GM23248 (cell line): ENCODE measurements at places on chromosomes 1 and 21. TPM values are rescaled to one million over a fixed set of nuclear protein-coding genes. Genes with fewer than 3 reads are reported as not detected.

DNA sequence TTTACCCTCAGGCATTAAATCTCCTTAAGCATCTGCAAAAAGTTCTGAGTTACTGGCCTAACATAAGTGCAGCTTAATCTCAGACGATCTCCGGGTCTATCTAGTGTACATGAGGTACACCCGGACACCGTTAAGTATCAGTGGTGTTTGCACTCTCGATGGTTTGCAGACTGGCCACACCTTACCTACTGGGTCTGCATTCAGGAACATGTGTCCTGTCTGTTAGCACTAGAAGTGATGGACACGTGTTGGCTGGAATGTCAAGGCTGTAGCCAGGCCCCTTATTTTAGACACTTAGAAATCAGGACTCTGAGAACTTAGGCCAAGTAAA lies 783 bp upstream of the AGL start:
- DNase-seq: peak; percentile 10

- no peak for DNase-seq
These were observed 14.7 kb downstream of the RUNX1 start for GRCh38 chr21:35034203-35034926.

GRCh38 chr21:45034556-45035476 lies 39.6 kb upstream of the ADARB1 start:
- DNase-seq: no peak

DNA sequence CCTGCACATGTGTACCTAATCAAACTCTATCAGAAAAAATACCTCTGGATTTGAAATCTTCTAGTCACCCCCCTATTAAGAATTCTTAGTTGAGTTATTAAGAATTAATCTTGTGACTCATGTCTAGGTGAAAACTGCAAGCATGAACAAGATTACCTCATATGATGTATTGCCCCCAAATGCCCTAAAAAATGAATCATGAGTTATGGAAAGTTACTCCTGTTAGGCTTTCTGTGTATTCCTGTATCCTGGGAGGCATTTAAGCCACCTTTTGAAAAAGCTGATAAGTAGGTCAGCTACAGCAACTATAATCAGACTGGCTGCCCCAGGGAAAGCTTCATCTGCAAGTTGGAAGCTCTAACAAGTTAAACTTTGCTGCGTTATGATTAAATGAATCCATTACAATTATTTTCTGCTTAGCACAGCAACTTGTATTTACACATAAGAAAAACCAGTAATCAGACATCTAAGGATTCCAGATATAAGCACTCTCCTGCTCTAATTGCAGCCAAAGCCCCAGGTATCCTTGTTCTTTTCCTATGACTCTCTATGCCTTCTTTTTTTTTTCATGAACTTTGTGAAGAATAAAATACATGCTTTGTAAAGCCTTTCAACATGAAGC lies 147.7 kb downstream of the NTPCR start:
- peak; percentile 41 for DNase-seq

GRCh38 chr1:226654046-226654667 lies 84.9 kb downstream of the ITPKB start:
- peak; percentile 21 for DNase-seq

Gene BTG2
- 5.0 and 7.8 TPM in 2 replicates for total RNA-seq

GRCh38 chr1:165288350-165289120 lies 68.0 kb downstream of the LMX1A start:
- no peak for DNase-seq

DNA sequence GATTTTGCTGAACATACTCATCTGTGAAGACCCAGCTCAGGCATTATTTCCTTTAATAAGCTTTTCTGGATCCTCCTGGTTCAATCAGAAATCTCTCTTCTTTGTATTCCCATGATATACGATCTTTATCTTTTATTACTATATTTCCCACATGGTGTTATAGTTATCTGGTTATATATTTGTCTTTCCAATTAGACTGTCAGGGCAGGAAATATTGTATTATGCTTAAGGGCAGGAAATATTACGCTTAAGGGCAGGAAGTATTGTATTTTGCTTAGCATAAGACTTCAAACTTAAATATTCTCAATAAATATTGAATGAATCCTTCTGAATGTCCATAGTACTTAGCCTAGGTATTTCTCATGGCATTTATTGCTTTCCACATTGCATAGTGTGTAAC lies 122.2 kb downstream of the COQ8A start:
- DNase-seq: no peak

DNA sequence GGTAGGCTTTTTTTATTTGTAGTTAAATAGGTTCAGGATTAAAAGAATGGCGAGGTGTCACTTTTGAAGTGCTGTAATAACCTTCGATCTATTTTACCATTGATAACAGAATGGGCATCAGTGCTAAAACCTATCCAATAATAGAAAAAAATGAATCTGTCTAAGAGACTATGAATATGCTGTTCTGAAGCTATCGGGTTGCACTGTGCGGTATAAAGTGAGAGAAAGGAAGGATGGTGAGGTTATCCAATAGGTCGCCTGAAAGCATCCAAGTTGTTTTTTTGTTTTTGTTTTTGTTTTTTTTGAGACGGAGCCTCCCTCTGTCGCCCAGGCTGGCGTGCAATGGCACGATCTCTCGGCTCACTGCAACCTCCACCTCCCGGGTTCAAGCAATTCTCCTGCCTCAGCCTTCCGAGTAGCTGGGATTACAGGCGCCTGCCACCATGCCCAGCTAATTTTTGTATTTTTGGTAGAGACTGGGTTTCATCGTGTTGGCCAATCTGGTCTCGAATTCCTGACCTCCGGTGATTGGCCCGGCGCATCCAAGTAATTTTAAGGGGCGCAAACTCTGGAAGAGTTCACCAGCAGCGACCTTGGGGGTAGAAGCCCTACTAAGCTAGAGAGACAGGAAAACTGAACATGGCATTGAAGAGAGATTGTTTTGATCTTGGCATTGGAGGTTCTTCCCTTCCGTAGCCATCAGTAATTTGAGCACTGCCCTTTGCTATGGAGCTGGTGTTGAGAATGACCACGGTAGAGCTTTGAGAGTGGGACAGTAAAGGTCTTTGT lies 8.7 kb upstream of the MDM4 start:
- DNase-seq: peak; percentile 66

- DNase-seq: peak; percentile 78
These were observed 22.3 kb upstream of the TRAF3IP3 start for GRCh38 chr1:209733409-209734192.

DNA sequence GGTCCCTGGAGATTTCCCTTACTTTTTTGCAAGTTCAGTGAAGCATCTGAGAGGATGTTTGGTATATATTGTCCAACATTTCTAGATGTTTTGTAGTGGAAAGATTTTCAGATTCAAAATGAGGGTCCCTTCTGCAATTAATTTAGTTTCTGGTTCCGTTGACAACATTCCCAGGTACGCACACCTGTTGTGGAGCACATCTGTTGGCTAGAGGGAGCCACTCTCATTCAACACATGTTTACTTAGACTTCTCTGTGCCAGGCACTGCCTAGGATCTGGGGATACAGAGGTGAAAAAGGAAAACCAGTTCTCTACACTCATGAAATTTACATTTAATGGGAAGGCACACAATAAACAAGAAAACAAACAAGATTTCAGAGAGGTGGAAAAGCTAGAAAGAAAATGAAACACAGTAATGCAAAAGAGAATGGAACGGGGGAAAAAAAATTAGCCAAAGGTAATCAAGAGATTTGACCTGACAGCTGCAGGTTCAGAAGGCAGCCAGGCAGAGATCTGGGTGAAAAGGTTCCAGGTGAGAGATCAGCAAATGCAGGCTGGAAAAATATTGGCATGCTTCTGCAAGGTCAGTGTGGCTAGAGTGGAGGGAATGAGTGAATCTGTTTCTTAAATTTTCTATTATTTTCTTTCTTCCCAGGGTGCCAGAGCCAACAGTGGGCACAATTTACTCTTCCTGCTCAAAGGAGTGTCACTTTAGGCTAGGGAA lies 48.4 kb upstream of the KAZN start:
- DNase-seq: no peak

DNA sequence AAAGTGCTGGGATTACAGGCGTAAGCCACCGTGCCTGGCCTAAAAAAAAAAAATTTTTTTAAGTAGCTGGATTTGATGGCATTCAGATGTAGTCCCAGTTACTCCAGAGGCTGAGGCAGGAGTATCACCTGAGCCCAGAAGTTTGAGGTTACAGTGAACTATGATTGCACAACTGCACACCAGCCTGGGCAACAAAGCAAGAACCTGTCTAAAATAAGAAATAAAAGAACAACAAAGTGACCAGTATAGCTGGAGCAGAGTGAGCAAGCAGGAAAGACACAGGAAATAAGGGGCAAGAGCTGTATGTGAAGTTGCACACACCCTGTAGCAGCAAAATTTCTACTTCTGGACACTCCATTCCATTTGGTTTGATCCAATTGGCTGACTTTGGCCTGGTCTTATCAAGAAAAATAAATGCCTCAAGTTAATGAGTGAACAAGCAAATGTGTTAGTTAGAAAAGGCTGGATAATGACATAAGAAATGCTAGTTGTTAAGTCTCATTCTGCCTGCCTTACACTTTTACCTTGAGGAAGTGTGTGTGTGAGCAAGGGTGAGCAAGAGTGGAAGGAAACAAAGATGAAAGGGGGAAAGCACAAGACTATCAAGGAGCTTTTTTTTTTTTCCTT lies 7.9 kb downstream of the ATP5IF1 start:
- no peak for DNase-seq

Gene CLDN17
- not detected in 2 replicates for total RNA-seq

GRCh38 chr1:3233551-3233950 lies 164.5 kb downstream of the PRDM16 start:
- no peak for DNase-seq

Gene KDM5B
- total RNA-seq: 64.3 and 74.7 TPM in 2 replicates

- DNase-seq: no peak
These were observed 3.7 kb upstream of the LRP8 start for GRCh38 chr1:53331446-53332185.

Gene SYT2
- not detected in 2 replicates for total RNA-seq

DNA sequence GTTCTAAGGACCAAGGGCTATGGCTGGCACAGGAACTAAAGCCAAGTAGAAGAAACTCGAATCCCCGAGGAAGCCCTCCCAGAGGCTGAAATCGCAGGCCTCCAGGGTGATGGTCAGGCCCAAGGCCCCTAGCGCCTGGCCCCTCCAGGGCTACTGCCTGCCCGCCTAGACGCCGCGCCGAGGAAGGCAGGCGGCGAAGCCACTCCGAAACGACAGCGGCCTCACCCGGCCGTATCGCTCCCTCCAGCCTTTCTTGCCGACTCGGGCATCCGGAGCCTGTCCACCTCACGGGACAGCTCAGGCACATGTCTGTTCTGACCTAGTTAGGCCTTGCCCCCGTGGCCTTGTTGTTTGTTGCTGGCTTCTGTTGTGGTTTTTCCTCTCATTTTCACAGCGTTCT lies 9.7 kb upstream of the LHX8 start:
- no peak for DNase-seq

- no peak for DNase-seq
These were observed 64.7 kb downstream of the SH3GLB1 start for GRCh38 chr1:86769065-86769464.

DNA sequence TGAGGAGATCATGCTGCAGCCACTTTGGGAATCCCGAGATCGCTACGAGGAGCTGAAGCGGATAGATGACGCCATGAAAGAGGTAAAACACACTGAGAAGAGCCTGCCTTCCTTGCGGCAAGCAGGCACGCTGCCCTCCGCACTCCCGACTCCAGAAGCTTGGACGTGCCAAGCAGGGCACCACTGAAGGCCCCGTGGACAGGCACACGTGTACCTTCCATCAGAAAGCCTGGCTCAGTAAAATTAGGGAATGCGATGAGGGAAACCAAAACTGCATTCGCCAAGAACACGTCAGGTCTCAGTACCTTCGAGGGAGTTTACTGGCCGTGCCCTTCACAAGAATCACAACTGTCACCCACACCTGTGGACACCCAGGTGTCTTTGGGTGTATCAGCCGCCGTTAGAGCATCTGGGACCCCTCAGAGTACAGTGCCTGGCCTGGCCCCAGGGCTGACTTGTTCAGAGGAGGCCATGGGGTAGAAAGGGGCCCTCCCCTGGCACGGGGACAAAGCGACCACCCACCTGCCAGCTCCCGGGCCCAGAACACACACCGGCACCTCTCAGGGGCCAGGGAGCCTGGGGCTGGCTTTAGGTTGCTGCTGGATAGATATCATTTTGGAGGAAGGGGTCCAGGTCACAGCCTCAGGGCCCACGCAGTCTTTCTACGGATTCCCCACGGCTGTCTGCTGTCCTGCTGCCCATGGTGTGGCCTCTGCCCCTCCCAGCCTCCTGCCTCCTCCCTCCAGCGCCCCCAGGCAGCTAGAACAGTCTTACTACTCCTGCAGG lies 108.4 kb downstream of the WDR4 start:
- no peak for DNase-seq

GRCh38 chr1:183058851-183059502 lies 35.8 kb downstream of the LAMC1 start:
- peak; percentile 35 for DNase-seq

DNA sequence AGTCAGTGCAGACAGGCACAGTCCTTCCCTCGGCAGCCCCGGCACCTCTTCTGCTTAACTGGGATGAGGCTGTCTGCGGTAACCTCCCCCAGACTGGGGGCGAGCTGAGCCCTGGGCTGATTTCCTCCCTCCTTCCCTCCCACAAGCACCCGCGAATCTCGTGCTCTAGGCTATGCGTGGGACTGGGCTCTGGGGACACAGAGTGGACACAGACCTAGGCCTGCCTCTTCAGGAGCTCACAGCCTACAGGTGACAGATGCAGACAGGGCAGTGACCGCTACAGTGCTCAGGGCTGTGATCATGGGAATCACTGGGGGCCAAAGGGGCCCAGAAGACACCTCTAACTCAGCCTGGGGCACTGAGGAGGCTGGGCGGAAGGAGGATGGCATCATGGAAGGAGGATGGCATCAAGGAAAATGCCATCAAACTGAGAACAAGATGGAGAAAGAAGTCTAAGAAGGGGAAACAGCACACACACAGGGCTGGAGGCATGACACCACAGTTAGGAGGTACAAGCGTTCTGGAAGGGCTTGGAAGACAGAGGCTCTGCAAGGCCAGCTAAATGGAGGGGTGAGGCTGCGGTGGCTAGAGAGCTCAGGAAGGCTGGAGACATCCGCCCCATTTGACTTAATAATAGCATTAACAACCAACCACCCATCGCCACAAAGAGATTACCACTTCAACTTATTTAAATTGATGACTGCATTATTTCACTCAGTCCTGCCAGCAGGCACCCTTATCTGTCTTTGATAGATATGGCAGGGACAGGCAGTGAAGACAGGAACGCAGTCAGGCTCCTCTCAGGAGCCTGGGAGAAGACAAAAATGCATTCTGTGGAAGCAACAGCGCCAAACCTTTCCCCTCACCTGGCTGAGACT lies 4.2 kb downstream of the TTC39A start:
- DNase-seq: no peak

Gene LCE1E
- total RNA-seq: not detected in 2 replicates

Gene PRAMEF12
- not detected in 2 replicates for total RNA-seq
